ENCODE measurements at places on chromosomes 3 and 15.

GRCh38 chr3:88189361-88189810 is 39.6 kb downstream of the C3orf38 start:
- H3K27me3 ChIP-seq = no peaks in the 10 kb centered on the region
- DNase-seq = no peak
- no peak overlapping the region for H3K27ac ChIP-seq
- H3K4me3 ChIP-seq = no peak overlapping the region

DNA sequence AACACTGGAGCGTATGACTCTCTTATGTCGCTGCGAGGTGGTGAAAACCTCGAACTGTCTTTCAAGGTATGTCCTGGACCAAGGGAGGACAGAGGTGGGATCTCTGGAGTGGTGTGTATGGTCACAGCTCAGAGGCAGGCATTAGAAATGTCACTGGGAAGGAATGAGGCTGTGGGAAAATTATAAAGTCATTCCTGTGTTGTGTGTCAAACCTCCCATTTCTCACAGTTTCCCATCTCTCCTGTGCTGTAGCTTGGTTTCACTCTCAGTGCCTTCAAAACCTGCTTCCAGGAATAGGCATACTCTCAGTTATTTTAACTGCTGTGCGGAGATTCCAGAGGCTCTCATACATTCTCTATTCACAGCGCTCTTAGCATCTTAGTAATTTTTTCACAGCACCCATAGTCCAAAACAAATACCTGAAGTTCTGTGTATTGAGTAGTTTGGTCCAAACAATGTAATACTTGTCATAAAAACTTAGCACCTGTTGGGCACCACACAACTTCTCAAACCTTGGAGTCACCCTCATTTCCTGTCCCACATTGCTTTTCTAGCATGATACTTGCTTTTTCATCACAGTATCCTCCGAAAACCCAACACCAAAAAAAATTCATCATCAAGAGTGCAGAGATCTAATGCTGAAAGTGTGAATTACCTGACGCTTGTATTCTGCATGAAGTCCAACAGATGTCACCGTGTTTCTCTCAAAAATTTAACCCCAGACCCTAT is 36.9 kb downstream of the GALNT15 start:
- no peak for DNase-seq
- H3K4me3 ChIP-seq = no peak overlapping the region
- H3K27ac ChIP-seq = no peak overlapping the region

DNA sequence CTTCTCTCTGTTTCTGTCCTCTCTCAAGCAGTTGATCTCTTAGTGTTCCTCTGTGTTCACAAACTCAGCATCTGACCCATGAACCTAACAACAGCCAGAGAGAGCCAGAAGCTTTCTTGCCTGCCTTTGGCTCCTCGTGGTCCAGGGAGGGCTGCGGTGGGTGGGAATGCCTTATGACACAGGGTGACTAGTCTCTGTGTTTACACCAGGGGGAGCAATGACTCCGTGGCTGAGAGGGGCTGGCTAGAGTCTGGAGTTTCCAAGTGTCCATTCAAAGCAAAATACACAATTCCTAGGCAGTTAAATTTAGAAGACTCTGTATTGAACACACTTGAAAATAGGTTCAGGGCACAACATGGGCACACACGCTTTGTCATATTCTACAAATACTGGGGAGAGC is 370.0 kb upstream of the FRG2C start:
- DNase-seq = no peak
- H3K4me1 ChIP-seq = no peaks in the 10 kb centered on the region
- no peak overlapping the region for H3K4me3 ChIP-seq
- no peaks in the 10 kb centered on the region for H3K36me3 ChIP-seq

DNA sequence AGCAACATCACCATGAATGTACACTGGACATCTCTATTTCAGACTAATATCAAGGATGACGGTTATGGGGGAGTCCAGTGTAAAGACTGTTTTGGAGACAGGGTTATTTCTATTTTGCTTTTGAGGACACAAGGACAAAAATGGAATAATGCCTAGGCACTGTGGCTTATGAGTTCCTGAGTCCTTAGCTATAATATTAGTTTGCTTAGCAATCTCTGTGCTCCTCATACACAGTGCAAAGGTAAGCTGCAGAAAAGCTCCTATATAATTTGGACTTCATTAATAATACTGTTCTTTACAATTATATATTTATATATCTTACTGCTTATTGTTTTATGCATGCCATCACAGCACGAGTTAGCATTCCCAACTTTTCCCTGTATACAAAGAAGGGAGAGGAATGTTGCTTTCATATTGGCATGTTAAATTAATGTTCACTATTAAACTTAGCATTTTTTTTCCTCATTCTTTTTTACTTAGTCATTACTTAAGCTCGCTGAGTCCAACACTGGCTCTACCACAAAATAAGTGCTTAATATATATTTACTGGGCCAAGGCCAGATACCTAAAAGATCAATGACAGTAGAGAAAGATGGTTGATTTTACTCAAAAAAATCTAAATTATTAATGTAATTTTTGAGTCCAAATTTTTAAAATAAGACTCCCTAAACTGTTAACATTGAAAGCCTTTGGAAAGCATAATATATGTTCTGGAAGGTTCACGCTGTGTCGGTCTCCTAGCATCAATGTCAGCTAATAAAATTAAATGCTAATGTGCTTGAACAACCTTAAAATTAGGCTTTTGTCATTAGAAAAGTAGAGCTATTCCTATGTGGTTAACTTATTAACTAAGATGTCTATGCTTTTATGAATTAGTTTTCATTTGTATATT is 13.8 kb downstream of the THBS1 start:
- H3K36me3 ChIP-seq = peaks cover 44% of the 10 kb centered on the region
- no peaks in the 10 kb centered on the region for H3K4me1 ChIP-seq
- H3K4me3 ChIP-seq = no peak overlapping the region
- DNase-seq = no peak
- H3K27ac ChIP-seq = no peak overlapping the region
- H3K27me3 ChIP-seq = no peaks in the 10 kb centered on the region

- H3K27ac ChIP-seq = no peak overlapping the region
- H3K4me3 ChIP-seq = no peak overlapping the region
- H3K4me1 ChIP-seq = no peaks in the 10 kb centered on the region
- no peaks in the 10 kb centered on the region for H3K27me3 ChIP-seq
Observed at GRCh38 chr3:55719508-55719907, 232.4 kb upstream of the WNT5A start.

DNA sequence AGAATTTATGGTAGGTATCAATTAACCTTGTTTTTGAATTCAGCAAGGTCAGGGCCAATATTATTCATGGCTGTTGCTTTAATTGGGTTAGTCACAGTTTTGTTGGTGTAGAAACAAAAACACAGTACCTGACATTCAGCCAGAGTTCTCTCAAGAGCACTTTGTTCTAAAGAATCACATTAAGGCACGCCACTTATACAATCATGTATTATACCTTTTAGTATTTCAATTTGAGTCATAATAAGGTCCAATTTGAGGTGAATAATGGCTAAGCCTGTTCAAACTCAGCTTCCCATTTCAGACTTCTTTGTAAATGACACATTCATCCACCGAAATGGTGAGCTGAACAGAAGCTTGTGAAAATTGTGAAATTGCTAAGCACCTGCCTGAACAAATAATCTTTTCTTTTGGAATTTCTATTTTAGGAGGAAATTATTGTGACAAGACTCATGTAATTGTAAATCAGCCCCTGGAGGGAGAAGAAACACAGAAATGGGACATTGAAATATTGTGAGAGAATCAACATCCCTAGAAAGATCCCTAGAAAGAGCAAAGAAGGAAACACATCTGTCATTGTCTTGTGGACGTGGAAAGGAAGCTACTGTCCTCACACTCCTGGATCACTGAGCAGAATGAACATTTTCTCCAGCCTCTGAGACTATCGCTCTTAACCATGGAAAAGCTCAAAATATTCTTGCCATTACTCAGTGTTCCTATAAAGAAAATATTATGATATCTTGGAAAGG is 29.3 kb downstream of the RIOX2 start:
- no peak for DNase-seq
- no peaks in the 10 kb centered on the region for H3K4me1 ChIP-seq
- no peak overlapping the region for H3K4me3 ChIP-seq

- DNase-seq = peak; percentile 22
- peak overlapping the region; percentile 62 for H3K4me3 ChIP-seq
- peaks cover 8% of the 10 kb centered on the region for H3K27me3 ChIP-seq
- peak overlapping the region; percentile 48 for H3K27ac ChIP-seq
Observed at GRCh38 chr3:128496602-128497304, 3.8 kb upstream of the GATA2 start.

- DNase-seq = no peak
- H3K4me3 ChIP-seq = no peak overlapping the region
- H3K27ac ChIP-seq = peak overlapping the region; percentile 51
- no peaks in the 10 kb centered on the region for H3K36me3 ChIP-seq
- H3K4me1 ChIP-seq = peaks cover 16% of the 10 kb centered on the region
Observed at GRCh38 chr3:155664925-155665695, 79.8 kb downstream of the PLCH1 start.

- H3K4me3 ChIP-seq = peak overlapping the region; percentile 70
- peaks cover 22% of the 10 kb centered on the region for H3K4me1 ChIP-seq
- peaks cover 2% of the 10 kb centered on the region for H3K36me3 ChIP-seq
- DNase-seq = no peak
- H3K27ac ChIP-seq = peak overlapping the region; percentile 86
Observed at GRCh38 chr3:193593668-193594030, 641 bp downstream of the OPA1 start.

DNA sequence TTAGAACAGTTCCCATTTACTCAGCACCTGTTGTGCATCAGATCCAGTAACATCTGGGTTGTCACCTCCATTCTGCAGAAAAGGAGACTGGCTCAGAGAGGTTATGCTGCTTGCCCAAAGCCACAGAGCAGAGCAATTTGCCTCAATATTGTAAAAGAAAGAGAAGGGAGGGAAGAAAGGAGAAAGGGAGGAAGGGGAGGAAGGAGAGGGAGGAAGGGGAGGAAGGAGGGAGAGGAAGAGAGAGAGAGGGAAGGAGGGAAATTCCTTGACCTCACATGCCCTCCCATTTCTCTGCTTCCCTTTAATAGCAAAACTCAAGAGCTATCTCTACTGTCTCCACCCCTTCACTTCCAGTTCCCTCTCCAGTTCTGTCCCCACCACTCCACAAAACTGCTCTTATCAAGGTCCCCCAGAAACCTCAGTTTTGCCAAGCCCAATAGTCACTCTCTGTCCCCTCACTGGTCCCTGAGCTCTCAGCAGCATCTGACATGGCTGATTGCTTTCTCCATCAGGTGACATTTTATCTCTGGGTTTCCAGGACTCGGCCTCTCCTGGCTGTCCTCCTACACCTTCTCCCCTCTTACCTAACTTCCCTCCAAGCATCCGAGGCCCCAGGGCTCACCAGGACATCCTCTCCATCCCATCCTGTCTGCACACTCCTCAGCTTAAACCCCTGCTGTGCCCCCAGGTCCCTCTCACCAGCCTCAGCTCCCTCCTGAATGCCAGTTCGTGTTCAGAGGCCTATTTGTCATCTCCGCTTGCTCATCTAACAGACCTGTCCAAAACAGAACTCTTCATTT is 104.7 kb upstream of the LINGO1 start:
- no peak overlapping the region for H3K27ac ChIP-seq
- no peaks in the 10 kb centered on the region for H3K36me3 ChIP-seq
- no peak for DNase-seq
- H3K4me1 ChIP-seq = no peaks in the 10 kb centered on the region

GRCh38 chr3:125324341-125324740 is 50.8 kb downstream of the ZNF148 start:
- H3K27me3 ChIP-seq = no peaks in the 10 kb centered on the region
- H3K4me1 ChIP-seq = no peaks in the 10 kb centered on the region
- H3K27ac ChIP-seq = no peak overlapping the region
- no peak overlapping the region for H3K4me3 ChIP-seq

DNA sequence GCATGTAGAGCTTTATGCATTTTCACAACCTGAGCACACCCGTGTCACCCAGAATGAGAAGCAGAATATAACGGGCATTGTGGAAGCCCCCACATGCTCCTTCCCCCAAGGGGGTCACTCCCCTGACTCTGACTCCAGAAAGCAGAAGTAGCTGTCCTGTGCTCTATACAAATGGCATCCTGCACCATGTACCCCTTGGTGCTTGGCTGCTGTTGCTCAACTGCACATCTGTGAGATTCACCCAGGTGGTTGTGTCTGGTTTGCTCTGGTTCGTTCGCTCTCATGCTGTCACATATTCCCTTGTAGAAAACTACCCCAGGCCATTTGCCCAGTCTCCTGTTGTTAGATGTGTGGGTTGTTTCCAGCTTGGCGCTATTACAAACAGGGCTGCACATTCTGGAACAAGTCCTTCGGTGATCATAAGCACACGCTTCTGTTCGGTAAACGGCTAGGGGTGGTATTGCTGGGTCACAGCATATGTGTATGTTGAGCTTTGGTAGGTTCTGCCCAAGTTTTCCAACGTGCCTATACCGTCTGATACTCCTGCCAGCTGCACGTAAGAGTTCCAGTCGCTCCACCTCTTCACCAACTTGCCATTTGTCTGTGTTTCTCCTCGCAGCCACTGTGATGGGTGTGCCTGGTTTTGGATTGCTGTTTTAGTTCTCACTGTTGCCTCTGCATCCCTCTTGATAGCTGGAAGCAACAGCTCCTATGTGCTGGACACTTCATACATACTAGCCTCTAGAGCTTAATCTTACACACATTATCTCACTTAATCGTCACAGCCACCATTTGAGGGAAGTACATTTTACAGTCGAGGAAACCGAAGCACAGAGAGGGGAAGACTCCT is 65.4 kb upstream of the SLC6A6 start:
- DNase-seq = no peak
- peak overlapping the region; percentile 49 for H3K27ac ChIP-seq
- no peaks in the 10 kb centered on the region for H3K27me3 ChIP-seq
- H3K4me3 ChIP-seq = no peak overlapping the region

GRCh38 chr3:157063469-157063868 is 96.5 kb downstream of the CCNL1 start:
- no peaks in the 10 kb centered on the region for H3K4me1 ChIP-seq
- no peak for DNase-seq
- H3K27me3 ChIP-seq = no peaks in the 10 kb centered on the region
- no peak overlapping the region for H3K4me3 ChIP-seq
- H3K36me3 ChIP-seq = no peaks in the 10 kb centered on the region

- H3K4me3 ChIP-seq = no peak overlapping the region
- H3K4me1 ChIP-seq = no peaks in the 10 kb centered on the region
- DNase-seq = no peak
Observed at GRCh38 chr3:174862666-174863065, 3.5 kb downstream of the NAALADL2 start.

- DNase-seq = no peak
- no peak overlapping the region for H3K4me3 ChIP-seq
- H3K27ac ChIP-seq = no peak overlapping the region
- no peaks in the 10 kb centered on the region for H3K27me3 ChIP-seq
- no peaks in the 10 kb centered on the region for H3K36me3 ChIP-seq
Observed at GRCh38 chr3:156859578-156859977, 33.4 kb downstream of the LEKR1 start.

GRCh38 chr15:53384417-53384816 is 375.0 kb downstream of the WDR72 start:
- H3K36me3 ChIP-seq = no peaks in the 10 kb centered on the region
- H3K4me1 ChIP-seq = no peaks in the 10 kb centered on the region
- no peaks in the 10 kb centered on the region for H3K27me3 ChIP-seq
- H3K27ac ChIP-seq = no peak overlapping the region

- H3K4me3 ChIP-seq = peak overlapping the region; percentile 9
- H3K4me1 ChIP-seq = peaks cover 11% of the 10 kb centered on the region
- H3K27me3 ChIP-seq = no peaks in the 10 kb centered on the region
- no peak for DNase-seq
- H3K36me3 ChIP-seq = no peaks in the 10 kb centered on the region
Observed at GRCh38 chr15:26891448-26892181, 24.8 kb downstream of the GABRA5 start.

GRCh38 chr15:78159395-78159794 is 10.2 kb downstream of the IDH3A start:
- H3K4me3 ChIP-seq = no peak overlapping the region
- H3K4me1 ChIP-seq = peaks cover 12% of the 10 kb centered on the region
- no peak for DNase-seq
